ENCODE measurements at places on chromosomes 3 and 15.
A peak's percentile ranks its signal among the peaks of the same experiment; 100 is the strongest.

GRCh38 chr3:177057768-177058167 is 139.5 kb downstream of the TBL1XR1 start:
- DNase-seq = no peak

DNA sequence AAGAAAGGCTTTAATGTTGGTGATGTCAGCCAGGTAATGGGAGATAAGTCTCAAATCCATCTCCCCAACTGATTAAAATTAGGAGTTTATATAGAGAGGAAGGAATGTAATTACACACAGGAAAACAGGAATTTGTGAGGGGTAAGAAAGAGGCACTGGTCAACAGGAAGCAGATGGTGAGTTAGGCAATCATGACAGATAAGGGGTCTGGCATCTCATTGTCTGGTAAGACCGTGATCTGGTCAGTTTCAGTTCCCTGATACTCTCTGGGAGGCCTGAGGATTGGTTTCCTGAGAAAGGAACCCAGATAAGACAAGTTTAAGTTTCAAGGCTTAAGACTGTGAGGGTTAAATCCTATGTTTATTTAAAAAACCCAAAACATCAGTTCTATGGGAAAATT is 414.7 kb upstream of the ARRDC4 start:
- no peak for DNase-seq

DNA sequence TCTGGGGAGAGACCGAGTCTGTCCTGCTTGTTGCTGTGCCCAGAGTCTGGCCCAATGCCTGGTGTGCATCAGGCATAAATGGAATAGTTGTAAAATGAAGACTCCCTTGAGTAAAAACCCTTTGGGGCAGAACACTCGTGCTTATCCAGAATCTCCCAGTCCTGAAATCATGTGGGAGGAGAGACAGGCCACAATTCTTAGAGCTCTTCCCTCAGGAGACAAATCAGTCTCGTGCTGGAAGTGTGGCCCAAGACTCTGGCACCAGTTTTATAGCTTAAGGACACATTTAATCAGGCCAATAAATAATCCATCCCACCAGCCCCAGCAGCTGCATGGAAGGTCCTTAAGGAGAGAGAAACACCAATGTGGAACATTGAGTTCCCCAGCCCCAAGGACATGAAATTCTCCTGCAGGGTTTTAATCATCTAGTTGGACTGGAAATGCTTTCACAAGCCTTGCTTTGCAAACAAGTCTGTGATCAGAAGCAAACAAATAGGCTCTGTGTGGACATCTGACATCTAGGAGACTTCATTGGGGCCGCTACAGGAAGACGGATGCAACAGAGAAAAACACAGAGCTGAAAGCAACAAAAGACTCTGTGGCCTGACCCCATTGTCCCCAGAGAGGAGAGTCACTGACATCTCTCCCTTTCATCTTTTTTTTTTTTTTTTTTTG is 70.4 kb downstream of the LSM3 start:
- peak; percentile 65 for DNase-seq

GRCh38 chr3:128625409-128625945 is 25.1 kb downstream of the RPN1 start:
- no peak for DNase-seq

DNA sequence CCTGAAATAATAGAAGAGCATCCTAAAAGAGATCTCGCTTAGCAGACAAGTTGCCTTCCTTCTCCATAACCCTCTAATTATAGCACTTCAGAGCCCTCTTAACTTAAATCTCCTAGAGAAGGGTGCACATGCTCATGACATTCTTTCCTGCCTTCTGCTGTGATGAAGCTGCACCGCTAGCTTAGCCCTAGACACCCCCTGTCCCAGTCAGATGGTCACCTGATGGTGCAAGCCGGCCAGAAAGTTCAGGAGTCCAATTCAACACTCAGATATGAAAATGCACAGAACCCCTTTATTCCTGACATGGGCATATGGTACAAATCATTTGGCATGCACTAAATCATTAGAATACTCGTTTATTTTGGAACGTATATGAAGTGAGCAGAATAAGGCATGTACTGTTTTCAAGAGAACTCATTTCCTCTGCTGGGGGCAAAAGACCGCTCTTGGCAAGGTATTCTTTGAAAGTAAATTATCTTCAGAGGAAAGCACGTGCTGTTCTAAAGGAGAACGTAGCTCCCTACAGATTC is 420.4 kb upstream of the PROK2 start:
- DNase-seq = no peak

DNA sequence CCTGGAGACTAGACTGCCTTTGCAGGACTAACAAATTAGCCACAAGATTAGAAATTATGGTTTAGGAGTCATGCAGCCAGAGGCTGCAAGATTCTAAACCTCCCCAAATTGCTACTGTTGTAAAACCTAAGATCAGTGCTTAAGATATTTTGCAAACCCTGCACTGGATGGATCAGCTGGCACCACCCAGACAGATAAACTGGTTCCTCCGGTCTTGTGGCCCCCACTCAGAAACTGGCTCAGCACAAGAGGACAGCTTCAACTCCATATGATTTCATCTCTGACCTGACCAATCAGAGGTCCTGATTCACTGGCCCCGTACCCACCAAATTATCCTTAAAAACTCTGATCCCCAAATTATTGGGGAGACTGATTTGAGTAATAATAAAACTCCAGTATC is 19.5 kb upstream of the PXYLP1 start:
- DNase-seq = no peak

DNA sequence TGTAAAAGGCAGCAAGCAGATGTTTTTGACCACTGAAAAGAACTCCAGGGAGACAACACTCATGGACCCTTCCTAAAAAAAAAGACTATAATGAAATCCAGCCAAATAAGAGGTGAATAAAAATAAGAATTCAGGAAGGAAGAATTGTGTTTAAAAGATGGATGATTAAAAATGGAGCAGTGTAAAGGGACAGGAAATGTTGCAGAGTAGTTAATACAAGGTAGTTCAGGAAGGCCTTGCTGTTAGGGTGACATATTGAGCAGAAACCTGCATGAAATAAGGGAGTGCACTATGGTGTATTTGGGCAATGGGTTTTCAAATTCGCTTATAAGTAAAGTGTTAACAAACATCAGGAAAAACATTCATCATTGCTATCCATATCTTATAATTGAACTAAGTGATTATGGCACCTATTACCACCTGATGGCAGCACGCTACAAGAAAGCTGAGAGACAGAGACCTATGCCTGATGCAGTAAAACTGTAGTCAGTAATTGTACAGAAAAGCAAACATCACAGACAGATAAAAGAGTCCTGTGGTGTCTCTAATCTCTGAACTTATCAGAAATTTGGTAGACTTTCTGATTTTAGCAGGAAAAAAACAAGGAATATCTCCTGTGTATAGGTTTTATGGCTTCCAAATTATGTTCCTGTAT is 5.8 kb upstream of the DBR1 start:
- no peak for DNase-seq

GRCh38 chr15:88736204-88736603 is 67.0 kb upstream of the ACAN start:
- DNase-seq = no peak

DNA sequence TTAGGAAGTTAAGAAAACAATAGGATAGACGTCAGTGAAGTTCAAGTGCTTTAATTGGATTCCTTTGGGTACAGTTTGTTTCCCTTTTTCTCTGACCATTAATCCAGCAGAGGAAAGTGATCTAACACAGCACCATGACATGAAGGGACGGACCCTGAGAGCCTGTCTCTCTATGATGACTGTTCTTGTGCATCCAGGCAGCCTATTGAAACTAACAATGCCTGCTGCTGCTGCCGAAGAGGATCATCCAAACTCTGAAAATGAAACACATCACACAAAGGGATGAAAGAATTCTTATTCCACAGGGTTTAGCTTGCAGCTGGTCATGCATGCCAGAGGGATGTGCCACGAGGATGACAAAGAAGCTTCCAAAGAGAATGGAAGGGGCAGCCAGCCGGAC is 75.5 kb downstream of the ZBTB20 start:
- peak; percentile 25 for DNase-seq

DNA sequence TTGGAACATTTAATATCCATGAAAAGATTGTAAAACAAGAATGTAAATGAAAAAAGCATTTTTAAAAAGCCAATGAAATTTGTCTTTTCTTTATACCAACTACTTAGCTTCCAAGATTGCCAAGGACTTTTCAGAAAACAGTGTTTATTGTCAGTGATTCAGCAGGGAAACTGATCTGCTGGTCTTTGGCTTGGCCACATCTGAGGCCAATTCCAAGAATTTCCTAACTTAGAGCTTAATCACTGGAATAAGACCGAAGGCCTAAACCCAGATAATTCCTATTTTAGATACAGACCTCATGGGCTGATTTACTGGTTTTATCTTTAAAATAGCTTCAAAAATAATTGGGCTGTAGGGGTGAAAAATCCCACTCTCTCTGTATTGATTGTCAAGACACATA is 260.5 kb upstream of the RORA start:
- DNase-seq = no peak

DNA sequence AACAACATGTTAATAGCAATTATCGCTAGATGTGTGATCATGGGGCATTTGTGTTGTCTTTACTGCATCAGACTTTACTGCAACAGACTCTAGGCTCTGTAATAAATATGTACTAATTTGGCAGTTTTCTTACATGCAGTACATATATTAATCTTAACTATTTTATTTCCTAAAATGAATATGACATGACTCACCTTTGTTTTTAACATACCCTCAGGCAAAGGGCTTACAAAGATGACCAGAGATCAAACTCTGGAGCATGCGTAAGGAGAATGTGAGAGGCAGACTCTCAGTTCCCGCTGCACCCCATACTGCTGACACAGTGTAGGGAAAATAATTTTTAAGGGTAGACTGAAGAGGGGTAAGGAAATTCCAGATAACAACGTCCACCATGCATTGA is 7.2 kb upstream of the FAM174B start:
- no peak for DNase-seq

DNA sequence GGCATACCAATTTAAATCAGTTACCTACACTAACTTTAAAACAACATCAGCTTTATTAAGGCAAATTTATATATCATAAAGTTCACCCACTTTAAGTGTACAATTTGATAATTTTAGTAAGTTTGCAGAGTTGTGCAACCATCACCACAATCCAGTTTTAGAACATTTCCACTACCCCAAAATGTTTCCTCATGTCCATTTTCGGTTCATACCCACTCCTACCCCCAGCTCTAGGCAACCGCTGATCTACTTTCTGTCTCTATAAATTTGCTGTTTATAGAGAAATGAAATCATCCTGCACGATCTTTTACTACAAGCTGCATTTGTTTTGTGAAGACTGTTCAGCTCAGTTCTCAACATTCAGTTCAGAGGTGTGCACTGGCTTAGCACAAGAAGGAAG is 31.5 kb upstream of the FAM81A start:
- no peak for DNase-seq

DNA sequence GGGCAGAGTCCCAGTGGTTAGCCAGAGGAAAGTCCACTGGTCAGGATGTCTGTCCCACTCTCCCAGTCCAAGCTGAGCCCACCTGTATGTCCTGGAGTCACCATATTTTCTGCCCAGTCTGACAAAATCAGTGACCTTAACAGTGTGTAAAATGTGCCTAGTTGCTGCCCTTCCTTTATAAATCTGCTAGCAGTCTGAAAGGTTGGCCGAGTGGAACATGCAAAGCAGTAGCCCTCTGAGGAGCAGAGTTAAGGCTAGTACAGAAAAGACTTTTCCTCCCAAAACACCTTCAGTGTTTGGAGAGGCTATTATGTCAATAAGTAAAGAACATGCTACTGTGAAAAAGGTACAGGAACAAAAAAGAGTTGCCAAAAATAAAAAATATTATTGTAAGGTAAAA is 15.3 kb downstream of the TTC21A start:
- DNase-seq = no peak

DNA sequence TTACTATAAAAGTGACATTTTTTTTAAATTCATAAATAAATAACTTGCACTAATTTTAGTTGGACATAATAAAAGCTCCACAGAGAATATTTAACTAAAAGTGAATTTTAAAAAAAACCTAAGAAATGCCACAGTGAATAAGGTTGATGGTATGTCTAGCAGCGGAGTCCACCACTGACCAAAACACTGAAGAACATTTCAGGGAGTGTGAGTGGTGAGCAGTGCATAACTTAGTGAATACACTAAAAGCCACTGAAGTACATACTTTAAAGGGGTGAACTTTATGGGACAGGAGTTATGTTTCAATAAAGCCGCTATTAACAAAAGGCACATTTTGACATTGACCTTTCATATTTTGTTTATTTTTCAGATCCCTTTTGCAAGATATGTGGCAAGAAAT is 32.3 kb downstream of the SRP14 start:
- peak; percentile 49 for DNase-seq

Measured in BJ (cell line).